ENCODE measurements at places on chromosomes 4 and X.

DNA sequence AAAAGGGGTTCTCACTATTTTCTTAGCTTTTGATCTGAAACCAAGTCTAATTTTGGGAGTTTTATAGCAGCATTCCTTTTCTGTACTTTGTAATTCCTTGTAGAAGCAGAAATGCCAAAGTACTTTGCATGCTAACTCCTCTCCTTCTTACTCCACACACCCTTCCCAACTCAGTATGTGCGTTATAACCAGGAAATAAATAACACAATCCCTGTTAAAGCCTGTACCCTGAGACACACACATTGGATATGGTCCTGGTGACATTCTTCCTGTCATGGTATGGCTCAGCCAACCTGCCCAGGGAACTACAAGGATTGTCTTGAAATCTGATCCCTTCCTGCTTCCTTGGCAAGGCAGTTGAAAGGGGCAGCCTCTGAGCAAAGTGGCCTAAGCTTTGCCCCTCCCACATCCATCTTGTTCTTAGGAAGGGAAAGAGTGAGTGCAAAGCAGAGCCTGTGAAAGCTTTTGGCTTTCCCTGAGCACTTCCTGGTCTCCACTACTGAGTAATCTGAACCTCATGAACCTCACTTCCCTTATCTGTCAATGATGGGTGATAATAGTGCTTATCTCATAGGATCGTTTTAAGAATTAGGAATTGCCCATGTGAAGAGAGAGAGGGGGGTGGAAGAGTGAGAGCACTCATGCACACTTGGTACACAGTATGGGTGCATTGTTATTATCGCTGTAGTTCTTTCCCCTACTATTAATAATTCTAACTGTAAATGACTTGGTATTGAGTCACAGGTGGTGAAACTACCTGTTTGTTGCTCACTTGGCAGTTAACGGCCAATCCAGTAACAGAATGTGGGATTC is 109.3 kb downstream of the AFF2 start:
- DNase-seq = no peak

- no peak for DNase-seq
Measured at GRCh38 chr4:110742143-110742542, 119.3 kb upstream of the PITX2 start.

DNA sequence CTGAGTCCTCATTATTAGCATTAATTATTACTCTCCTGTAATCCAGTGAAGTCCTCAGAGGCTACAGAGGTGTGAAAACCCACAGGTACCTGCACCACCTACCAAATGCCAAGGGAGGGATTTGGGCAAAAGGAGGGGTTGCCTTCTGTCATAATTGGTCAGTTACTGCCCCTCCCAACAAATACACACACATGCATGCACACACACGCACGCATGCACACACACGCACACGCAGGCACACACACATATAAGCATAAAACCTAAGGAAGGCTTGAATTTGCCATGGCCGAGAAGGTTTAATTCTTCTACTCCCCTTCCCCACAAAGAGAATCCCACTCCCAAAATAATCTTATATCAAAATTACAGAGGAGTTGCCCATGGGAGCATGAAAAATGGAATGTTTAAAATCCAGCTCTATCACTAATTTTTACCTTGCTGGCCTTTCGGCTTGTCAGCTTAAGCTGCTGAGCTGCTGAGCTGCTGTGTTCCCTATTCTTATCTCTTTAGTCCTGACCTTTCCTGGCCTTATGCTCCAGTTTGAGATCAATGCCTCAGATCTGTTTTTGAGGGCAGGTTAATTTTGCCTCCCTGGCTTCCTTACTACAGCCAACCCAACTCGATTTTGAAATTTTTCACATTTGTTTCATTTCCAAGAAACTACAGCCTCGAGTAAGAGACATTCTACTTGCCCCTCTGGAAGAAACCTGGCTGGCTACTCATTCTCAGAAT is 95.0 kb downstream of the CAMK2D start:
- DNase-seq = no peak

DNA sequence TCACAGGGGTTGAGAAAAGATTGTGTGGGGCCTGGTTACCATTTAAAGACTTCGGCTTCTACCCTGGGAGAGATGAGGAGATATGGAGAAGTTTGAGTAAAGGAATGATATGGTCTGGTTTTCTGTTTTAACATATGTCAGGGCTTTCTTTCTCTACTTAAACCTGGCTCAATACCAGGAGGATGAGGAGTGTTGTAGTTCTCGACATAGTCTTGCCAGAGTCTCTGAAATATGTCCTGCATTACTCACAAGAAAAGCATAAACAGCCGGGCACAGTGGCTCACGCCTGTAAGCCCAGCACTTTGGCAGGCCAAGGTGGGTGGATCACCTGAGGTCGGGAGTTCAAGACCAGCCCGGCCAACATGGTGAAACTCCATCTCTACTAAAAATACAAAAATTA is 16.4 kb upstream of the ACE2 start:
- DNase-seq = no peak

DNA sequence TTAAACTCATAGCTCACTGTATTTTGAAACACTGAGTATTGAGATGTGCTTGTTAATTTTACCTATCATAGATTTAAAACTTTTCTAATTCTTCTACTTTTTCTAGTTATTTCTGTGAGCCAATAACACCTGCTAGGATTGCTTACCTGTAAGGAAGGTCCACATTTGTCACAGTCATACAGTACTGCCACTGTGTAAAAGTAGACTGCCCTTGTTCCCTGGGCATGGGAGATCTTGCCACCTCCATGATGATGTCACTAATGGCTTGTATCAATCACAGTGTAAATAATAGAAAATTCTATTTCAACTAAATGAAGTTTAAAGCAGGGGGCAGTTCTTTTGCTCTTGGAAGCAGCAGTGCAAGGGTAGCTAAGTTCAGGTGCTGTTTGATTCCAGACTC is 35.9 kb downstream of the GK start:
- no peak for DNase-seq

GRCh38 chrX:43717161-43717560 is 61.1 kb downstream of the MAOA start:
- no peak for DNase-seq

DNA sequence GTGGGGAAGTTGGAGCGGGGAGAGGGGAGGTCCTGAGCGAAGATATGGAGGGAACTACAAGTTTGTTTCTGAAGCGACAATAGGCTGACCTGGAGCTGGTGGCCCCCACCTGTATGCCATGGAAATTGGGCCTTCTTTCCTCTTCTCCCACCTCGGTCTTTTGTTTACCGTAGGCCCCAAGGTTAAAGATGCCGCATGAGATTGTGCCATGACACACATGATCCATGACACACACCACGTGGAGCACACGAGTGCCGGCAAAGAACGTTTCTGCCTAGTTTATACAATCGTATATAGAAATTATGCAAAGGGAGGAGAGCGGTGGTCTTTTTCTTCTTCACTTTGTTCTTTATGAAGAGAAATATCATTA is 408 bp downstream of the TMEM33 start:
- DNase-seq = no peak

DNA sequence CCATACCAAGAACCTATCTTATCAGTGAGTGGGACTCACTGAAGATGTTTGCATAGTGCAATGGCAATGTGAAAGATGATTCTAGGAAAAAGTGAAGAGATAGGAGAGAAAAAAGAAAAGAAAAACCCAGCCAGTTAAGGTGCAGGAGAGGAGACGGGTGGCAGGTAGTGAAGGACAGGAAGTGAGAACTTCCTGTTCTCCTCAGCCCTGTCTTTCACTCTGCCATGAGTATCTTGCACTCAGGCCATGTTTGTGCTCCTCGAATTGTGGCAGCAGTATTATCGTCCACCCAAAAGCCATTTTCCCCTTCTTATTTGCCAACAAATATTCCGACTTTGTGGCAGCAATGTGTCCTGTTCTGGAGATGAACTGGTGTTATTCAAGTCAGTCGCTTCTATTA is 8.6 kb upstream of the ENPEP start:
- no peak for DNase-seq

GRCh38 chrX:109704563-109704962 is 28.5 kb downstream of the ACSL4 start:
- no peak for DNase-seq

GRCh38 chr4:72994670-72995069 is 74.8 kb downstream of the COX18 start:
- DNase-seq = no peak

DNA sequence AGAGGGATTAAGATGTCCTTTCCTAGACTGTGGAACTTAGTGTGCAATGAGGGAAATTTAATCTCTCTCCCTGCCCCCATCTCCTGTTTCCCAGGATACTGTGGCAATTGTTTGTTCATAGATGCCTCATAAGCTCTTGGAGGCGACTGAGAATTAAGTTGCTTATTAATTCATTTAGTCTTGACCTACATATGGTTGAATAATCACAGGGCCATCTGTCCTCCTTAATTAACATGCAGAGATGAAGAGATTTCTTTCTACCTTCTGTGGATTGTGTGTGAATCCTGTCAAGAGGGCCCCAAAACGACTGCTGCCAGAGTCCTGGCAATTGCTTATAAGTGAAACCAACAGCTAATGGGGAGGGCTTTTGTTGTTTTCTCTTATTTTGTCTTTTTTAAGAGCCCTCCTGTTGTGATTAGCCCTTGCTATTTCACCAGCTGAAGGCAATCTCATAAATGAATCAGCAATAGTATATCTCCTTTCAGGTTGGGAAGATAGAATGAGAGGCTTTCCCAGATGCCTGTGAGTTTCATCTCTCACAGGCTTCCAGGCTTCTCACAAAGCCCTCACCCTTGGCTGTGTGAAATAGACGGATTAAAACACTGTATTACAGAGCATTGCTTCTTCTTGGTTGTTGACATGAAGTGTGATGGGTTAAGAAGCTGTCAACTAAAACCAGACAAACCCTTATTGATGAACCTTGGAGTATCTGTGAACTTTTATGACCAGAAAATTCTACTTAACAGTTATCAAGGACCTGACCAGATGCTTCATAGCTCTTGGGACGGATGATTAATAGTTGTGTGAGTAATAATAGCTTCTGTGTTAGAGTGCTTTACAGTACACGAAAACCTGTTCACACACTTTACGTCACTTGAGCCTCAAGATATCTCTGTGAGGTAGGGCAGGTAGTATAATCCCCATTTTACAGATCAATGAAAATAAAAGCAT is 58.5 kb downstream of the PGRMC2 start:
- no peak for DNase-seq

DNA sequence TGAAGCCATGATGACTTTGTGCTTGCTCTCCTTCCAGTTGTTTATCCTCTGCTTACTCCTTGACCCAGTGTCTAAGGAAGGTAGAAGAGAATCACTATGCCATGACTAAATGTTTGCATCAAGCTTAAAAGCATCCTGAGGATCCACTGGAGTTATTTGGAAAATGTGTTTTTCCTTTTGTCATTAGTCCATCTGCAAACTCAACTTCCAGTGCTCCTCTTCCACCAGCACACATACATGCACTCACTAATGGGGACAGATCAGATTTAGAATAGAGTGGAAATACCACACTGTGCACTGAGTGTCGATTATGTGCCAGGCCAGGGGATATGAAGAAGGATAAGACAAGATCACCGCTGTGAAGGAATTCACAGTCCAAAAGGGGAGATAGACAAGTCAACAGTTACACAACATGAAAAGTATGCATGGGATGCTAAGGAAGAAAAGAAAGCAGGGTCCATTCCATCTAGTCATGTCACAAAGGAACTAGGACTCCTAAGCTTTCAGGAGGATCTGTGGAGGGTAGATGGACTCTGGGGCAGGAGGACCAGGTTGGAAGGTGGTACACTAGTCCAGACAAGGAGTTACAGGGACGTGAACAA is 1.9 kb downstream of the OCIAD2 start:
- DNase-seq = no peak

DNA sequence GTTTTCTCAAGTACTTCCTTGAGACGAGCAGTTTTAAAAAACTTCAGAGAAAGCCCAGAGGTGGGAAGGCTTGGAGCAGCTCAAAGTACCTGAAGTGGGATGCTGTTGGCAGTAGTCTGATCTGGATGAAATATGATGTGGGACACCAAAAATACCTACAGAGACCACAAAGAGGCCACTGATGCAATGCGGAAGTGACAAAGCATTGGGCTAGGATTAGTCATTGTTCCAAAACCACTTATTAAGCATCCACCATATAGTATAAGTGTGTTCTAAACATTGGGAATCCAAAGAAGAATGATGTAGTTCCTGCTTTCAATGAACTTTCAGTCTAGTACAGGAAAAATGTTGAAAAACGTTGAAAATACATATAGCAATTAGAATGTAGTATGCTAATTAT is 386.1 kb upstream of the CNKSR2 start:
- DNase-seq = no peak

- DNase-seq = no peak
Measured at GRCh38 chrX:150635952-150636351, 57.2 kb upstream of the MTMR1 start.

GRCh38 chr4:26110493-26110892 is 196.5 kb downstream of the SMIM20 start:
- DNase-seq = no peak

GRCh38 chr4:26462874-26463273 is 27.4 kb downstream of the CCKAR start:
- DNase-seq = no peak

DNA sequence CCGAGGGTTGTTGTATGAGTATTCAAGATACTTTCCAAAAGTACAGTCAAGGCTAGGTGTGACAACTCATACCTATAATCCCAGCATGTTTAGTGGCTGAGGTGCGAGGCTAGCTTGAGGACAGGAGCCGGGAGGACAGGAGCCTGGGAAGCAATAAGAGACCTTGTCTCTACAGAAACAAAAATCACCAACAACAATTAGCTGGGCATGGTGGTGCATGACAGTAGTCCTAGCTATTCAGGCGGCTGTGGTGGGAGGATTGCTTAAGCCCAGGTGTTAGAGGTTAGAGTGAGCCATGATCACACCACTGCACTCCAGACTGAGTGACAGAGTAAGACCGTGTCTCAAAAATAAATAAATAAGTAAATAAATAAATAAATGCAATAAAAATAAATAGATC is 91.6 kb downstream of the TLL1 start:
- no peak for DNase-seq

- DNase-seq = no peak
Measured at GRCh38 chr4:35934320-35934981, 309.9 kb downstream of the ARAP2 start.

DNA sequence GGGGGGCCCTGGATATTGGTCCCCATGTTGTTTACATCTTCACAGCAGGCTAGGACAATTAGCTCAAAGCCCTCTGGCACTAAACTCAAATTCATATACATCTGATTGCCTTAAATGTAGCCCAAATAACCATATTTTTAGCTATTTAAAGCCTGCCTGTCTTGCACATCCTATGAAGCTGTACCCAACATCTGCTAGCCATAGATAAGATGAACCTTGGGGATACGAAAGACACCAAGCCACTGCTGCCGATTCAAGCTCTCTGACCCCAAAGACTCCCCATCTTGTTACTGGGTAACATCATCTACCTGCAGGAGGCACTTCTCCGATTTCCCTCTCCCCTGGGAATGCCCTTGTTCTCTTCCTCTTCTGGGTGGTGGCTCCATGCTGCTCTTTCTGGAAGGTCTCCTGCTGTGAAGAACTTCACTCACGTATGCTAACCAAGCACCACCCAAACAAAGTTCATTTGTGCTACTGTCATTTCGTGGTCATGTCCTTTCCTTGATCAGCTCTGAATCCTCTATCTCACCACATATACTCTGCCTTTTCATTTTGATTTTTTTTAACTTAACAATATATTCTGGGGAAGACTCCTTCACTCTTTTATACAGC is 107.7 kb upstream of the ATXN3L start:
- no peak for DNase-seq

GRCh38 chr4:185590982-185591381 is 55.7 kb upstream of the PDLIM3 start:
- DNase-seq = no peak

Measured in SHP77 treated with DMSO at 0.1 percent for 48 hours (cell line).